ENCODE measurements at places on chromosomes 6 and 20.

DNA sequence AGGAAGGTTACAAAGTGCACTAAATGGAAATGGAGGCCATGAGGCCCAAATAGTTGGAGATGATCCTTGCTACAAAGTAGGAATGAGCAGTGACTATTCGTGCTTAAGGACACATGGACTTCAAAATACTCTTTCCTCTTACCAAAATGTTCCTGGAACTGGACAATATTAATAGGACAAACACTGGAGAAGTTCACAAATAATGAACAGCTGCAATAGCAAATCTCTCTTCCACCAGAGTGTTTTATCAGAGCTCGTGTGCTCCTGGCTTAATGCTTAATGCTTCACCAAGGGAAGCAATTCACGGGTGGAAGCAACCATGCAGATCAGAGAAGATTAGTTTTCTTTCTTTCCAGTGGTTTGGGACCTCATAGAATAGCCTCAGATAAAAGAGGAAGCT, 435.4 kb downstream of the BCKDHB start:
- no peak for DNase-seq

DNA sequence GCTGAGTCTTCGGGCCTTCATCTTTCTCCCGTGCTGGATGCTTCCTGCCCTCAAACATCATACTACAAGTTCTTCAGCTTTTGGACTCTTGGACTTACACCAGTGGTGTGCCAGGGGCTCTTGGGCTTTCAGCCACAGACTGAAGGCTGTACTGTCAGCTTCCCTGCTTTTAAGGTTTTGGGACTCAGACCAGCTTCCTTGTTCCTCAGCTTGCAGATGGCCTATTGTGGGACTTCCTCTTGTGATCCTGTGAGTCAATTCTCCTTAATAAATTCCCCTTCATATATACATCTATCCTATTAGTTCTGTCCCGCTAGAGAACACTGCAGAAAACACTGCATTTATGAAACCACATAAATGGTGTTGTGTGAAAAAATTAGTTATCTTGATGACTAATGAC, 13.9 kb upstream of the BCLAF1 start:
- DNase-seq = no peak

- no peak for DNase-seq
These were observed 118.3 kb upstream of the MTHFD1L start for GRCh38 chr6:150747155-150747554.

DNA sequence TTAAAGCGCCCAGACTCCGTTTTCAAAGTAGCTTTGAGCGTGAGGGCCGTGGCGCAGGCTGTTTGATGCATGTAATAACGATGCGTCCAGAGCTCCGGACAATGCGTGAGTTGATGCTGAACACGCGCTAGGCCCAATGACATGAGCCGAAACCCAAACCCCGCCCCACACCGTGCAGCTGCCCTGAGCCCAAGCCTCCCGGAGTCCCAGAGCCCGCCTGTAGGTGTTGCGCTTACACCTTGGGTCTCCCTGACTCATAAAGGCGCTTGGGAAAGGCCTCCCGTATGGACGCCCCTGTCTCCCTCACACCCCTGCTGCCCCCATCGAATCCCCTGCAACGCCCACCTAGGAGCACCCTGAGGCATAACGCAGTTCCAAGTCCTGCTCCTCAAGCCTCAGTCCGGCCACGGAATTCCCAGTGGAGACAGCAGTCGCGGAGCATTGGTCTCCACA, 87.6 kb downstream of the ERMARD start:
- no peak for DNase-seq

DNA sequence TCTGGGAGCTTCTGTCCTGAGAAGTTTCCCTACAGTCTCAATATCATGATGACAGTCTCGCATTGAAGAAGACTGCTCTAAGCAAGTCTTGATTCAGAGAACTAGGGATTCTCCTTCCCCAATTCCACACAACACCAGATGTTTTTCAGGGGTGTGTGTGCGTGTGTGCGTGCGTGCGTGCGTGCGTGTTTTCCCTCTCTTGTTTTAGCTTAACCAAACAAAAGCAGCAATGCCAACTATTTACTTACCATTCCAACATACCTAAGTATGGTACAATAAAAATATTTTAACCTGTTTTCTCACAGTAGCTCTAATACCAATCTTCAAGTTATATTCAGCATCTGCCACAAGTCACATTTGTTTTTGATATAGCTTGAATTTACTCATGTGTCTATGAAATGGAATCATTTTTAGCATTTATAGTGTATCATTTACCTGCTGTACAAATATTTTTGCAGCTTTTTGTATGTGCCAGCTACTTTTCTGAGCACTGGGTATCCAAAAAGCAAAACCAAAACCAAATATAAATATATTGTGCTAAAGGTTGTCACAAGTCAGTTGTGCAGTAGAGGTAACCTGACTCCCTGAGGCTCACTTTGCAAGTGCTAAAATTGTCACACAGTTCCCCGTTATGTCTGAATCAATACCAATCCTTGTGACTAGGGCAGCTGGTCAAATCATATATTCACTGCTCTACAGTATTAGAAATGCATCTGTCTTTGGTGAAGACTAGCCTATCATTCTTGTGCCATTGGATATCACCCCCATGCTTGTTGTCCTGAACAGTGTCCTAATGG, 21.7 kb upstream of the MYLIP start:
- DNase-seq = no peak

DNA sequence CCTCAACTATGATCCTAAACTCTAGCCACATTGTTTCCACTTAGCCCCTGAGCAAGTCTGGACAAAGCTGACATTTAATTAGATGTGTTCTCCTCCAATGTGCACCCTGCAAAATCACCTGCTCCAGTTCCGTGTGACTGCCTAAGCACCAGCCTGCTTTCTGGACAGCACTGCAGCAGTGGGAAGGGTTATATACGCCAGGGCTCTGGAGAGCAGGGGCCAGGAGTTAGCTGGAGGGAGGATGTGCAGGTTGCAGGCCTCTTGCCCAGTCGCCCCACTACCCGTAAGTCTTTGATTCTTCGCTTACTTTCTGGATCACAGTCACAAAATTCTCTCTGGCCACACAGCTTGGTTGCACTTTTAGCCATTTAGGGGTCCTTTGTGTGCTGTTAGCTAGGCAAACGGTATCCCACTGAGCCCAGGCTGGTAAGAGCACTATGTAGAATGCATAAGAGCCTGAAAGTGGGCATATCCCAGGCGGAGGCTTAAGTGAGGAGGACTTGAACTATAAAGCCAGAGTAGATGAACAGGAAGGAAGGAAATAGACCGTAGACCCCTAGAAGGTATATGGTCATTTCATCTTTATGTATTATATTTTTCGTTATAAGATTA, 10.7 kb upstream of the PLEKHG1 start:
- no peak for DNase-seq

DNA sequence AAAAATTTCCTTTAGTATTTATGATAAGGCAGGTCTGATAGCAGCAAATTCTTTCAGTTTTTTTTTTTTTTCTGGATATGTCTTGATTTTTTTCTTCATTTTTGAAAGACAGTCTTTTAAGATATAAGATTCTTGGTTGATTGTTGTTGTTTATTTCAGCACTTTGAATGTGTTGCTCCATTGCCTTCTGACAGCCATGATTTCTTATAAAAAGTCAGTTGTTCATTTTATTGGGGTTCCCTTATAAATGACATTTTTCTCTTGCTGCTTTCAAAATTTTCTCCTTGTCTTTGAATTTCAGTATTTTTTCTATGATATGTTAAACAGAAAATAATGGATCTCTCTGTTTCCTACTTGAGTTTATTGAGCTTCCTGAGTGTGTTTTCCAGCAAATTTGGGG, 152.3 kb downstream of the ISM1 start:
- no peak for DNase-seq

DNA sequence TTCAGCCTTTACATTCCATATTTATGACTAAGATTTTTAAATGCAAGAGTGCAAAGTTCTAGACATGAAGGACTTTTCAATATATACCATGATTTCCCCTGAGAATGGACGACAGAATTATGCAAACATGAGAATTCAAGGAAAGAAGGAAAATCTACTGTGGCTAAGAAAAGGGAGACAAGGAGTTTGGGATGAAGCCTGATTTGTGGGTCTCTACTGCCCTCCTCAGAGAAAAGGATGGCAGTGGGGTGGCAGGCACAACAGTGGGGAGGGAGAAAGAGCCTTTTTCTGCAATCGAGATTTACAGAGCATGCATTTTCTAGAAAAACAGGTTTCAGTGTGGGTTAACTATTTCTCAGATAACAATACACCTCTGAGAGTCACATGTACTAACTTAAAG, 466.9 kb upstream of the NRSN1 start:
- DNase-seq = no peak

- DNase-seq = no peak
These were observed 644.3 kb downstream of the EPM2A start for GRCh38 chr6:145090801-145091585.

DNA sequence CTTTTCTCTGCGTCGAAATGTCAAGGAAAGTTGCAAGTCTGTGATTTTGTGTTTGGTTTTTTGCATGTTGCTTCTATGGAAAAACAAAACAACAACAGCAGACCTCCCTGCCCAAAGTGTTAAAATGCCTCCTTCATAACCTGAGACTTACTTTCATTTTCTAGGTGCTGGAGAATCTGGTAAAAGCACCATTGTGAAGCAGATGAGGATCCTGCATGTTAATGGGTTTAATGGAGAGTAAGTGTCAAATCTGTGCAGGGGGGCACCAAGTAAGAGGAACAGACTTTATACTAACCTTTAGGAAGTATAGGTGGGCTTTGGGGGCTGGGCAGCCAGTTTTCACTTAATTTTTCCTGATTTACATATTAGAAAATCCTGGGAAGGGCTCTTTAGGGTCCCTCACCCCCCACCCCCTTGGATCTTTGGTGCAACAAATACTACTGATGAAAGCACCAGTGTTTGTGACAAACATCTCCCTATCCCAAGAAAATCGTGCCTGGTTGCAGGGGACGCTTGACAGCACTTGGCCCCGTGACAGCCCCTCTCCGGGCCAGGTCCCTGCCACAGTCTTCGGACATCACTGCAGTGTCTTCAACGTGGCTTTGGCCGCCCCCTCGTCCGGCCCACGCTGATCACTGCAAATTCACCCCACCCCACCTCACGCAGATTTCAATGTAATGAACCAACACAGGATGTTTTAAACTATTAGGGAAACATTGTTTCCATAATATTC, 43.1 kb downstream of the GNAS start:
- DNase-seq = no peak

DNA sequence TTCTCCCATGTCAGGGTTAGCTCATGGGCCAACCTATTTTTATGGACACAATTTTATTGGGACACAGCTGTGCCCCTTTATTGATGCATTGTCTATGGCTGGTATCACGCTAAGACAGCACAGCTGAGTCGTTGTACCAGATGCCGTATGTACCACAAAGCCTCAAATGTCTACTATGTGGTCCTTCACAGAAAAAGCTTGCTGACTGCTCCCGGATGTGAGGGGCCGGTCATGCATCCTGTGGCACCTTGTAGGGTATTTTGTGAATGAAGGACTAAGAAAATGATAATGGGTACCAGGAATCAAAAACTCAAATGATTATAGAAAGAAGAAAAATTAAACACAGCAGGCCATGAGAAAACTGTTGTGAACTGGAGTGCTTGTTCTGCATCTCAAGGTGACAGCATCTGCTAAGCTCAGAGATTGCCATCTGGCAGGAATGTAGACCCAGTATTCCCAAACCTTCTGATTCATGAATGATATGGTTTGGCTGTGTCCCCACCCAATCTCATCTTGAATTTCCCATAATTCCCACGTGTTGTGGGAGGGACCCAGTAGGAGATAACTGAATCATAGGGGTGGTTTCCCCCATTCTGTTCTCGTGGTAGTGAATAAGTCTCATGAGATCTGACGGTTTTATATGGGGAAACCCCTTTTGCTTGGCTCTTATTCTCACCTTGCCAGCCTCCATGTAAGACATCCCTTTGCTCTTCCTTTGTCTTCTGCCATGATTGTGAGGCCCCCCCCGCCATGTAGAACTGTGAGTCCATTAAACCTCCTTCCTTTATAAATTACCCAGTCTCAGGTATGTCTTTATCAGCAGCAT, 248.5 kb downstream of the TSHZ2 start:
- DNase-seq = no peak

DNA sequence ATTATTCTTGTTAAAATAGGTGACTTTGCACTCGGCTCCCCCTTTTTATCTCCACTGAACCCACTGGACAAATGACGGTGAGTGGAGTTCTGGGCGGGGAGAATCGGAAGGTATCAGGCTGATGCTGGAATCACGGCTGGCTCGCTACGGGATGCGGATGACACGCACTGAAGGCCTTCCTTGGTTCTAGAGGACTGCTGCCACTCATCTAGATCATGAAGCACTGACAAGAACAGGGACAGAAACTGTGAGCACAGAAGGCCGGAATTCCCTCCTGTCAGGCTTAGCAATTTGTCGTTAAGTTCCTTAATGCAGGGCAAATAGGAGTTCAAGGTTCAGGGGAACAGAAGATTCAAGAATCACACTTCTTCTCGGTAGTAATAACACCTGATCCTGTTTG, 89.9 kb upstream of the MPC1 start:
- no peak for DNase-seq

- DNase-seq = no peak
These were observed 105.9 kb downstream of the CDKAL1 start for GRCh38 chr6:20640181-20640580.

- DNase-seq = peak; percentile 94
These were observed 30.5 kb upstream of the IPCEF1 start for GRCh38 chr6:154386848-154387717.

GRCh38 chr6:163094881-163095280, 319.6 kb upstream of the QKI start:
- no peak for DNase-seq

DNA sequence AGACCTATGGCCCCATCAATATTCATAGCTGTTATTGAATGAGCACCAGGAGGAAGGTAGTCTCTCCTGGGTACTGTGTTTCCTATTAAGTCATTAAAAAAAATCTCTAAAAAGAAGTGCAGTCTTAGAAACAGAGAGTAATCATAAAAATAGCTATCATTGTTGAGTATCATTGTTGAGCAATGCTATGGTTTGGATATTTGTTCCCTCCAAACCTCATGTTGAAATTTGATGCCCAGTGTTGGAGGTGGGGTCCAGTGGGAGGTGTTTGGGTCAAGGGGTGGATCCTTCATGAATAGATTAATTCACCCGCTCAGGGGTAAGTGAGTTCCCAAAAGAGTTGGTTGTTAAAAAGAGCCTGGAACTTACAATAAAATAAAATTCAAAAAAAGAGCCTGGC, 88.1 kb upstream of the IYD start:
- no peak for DNase-seq

- DNase-seq = no peak
These were observed 98.5 kb upstream of the SHLD1 start for GRCh38 chr20:5651746-5652145.

All from amniotic epithelial cell (primary cell).